PC-3 (cell line): ENCODE measurements at places on chromosomes 1 and 21. TPM values are rescaled to one million over a fixed set of nuclear protein-coding genes. Genes with fewer than 3 reads are reported as not detected.

DNA sequence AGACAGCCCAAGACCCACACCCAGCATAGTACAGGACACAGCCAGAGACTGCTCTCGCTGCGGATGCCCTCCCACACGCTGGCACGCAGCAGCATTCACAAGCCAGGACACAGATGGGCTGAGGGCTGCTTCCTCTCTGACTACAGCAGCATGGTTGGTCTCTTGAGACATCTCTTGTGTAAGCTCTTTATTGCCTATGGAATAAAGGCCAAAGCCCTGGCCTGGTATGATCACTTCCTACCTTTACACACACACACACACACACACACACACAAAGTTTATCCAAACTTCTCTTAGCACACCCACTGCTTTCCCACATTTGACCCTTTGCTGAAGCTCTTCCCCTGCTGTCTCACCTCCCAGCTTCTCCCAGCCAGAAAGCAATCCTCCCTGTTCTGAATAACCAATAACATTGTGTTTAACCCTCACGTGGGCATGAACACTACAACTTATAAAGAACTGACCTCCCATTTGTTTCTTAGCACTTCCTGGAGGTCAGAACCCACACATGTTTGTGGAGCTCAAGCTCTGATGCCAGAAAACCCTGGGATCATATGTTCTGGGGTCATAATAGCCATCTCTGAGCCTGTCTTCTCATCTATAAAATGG, 1.2 kb upstream of the LUZP1 start:
- DNase-seq: no peak

- peak; percentile 91 for DNase-seq
Measured at GRCh38 chr1:207847116-207847515, 63.8 kb downstream of the CD34 start.

DNA sequence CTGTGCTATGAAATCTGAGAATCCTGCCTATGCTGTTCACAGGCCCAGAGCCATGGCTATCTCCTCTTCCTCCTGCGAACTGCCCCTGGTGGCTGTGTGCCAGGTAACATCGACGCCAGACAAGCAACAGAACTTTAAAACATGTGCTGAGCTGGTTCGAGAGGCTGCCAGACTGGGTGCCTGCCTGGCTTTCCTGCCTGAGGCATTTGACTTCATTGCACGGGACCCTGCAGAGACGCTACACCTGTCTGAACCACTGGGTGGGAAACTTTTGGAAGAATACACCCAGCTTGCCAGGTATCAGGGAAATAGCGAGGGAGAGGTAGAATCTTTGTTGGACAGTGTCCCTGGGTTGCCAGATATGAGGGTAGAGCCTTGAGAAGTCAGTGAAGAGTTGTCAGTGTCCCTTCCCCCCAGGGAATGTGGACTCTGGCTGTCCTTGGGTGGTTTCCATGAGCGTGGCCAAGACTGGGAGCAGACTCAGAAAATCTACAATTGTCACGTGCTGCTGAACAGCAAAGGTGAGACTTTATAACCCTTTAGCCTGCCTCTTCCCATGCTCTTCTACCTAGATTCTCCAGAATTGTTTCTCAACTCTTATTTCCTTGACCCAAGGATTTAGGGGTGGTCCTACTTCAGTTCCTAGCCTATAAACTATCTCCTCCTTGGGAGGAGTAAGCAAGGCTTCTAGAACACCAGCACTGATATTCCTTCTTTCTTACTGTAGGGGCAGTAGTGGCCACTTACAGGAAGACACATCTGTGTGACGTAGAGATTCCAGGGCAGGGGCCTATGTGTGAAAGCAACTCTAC, 1.4 kb downstream of the NIT1 start:
- peak; percentile 76 for DNase-seq

- DNase-seq: peak; percentile 17
Measured at GRCh38 chr1:106063510-106063909, 993.0 kb upstream of the PRMT6 start.

- no peak for DNase-seq
Measured at GRCh38 chr1:23727362-23727811, 15.9 kb upstream of the ELOA start.

- DNase-seq: no peak
Measured at GRCh38 chr1:181714428-181714827, 231.1 kb downstream of the CACNA1E start.

DNA sequence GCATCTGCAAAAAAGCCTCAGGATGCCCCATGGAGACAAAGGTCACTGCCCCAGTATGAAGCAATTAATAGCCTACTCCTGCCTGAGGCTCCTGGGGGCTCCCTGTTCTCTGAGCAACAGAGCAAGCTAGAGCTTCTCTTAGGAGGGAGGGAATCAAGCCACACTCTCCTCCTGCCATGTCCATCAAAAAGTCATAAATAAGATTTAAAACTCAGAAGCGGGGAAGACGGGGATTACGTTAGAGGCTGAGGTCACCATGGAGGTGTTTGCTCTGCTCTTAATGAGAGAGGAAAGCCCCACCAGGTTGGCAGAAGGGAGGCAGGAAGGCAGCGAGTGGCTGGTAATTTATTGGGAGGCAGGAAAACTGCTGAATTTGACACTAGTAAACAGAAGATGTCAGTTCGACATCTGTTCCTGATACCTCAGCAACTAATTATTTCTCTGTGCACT, 98.4 kb upstream of the TNR start:
- no peak for DNase-seq

- no peak for DNase-seq
Measured at GRCh38 chr1:226553924-226554282, 5.3 kb downstream of the STUM start.

DNA sequence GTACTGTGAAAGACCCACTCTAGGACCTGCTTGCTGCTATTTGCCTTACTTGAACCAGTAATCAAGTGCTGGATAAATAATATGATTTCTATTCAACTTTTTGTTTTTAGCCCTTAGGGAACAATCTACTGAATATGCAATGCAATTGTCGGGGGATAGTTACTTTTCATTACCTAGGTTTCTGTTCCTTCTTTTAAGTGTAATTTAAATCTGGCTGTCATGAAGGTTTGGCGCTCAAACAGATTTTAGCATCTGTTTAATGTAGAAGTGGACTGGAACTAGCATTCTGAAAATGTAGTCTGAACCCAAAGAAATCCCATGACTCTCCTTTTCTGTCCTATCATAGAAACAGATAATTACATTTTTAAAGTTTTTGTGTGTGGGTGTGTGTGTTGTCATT, 4.8 kb downstream of the MGST3 start:
- DNase-seq: no peak

GRCh38 chr1:45543581-45544417, 6.8 kb upstream of the AKR1A1 start:
- DNase-seq: no peak

DNA sequence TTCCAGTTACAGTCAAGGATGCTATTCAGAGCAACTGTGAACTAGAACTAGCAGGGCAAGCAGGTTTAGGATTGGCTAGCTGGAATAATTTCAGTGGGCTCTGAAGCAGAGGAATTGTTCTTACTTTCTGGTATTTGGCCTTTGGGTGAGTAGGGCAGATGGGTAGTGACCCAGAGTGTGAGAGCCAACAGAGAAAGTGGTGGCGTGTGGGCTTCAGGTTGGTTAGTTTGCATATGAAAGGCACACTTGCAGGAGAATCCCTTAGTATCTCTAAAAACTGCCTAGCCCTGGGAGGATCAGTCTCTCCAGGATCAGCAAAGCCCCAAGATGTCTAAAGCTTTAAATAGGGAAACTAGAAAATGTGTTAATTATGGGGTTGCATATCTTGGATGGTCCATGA, 67.6 kb upstream of the LRRC8B start:
- no peak for DNase-seq

DNA sequence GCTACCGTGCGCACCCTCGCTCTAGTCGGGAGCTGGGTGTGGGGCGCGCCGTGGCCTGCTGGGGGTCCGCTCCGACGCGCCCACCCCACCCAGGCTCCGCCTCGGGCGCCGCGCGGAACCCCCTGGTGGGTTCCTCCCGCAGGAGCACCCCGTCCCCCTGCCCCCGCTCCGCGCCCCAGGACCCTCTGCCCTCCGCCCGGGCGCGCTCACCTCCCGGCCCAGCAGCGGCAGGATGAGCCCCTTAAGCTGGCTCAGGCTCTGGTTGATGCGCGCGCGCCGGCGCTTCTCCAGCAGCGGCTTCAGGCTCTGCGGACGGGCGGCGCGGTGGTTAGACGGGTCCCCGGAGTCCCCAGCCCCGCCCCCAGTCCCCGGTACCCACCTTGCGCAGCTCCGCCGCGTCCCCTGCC, 319 bp downstream of the HES2 start:
- no peak for DNase-seq

GRCh38 chr1:100535264-100535663, 2.7 kb upstream of the GPR88 start:
- no peak for DNase-seq

GRCh38 chr1:234602334-234603220, 7.4 kb downstream of the IRF2BP2 start:
- DNase-seq: peak; percentile 88

- DNase-seq: no peak
Measured at GRCh38 chr1:30469426-30469825, 254.0 kb downstream of the MATN1 start.

DNA sequence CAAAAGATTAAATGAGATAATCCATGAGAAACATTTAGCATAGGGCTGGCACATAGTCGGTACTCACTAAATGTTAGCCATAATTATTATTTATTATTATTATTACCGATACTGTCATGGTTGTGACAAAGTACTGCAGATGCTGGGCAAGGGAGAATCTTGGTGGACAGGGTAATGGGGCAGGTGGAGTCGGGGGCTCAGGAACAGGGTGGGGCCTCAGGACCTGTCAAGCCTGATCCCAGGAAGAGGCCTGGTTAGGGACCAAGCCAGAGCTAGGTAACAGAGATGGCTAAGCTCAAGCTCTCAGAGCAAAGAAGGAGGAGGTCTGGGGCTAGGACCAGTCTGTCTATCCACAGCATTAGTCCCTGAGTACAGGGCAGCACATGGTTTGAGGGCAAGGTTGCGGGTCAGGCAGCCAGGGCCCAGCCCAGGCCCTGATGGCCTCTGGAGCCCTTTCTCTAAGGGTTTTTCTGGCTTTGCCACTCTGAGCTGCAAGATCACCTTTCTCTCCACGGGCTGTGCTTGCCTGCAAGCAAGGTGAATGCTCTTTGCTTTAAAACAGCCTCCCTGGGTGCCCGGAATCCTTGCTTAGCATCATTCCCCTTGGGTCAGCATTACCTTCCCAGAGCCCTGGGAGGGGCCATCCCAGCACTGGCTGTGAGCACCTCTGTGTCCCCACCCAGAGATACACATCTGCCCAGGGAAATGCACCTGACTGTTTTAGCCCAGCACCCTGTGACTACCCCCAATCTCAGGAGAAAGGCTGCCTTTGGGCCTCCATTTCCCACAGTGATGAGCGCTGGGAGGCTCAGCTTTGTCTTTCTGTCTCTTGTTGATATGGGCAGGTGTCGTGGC, 572.0 kb downstream of the PTPRU start:
- no peak for DNase-seq

DNA sequence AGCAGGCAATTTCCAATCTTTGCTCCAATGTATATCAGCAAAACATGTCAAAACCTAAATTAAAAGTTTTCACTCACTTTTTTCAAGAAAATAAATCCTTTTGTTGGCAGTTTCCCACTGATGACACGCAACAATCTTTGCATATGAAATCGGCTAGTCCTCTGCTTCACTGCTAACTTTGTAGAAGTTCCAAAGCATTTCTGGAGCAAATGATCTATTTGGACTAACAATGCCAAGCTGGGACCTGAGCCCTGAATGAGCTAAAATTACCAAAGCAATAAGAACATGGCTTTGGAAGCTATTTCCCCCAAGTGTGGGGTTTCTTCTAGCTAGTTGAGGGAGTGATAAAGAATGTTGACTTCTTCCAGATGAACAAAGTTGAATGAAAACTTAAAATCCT, 5.1 kb downstream of the BEND5 start:
- DNase-seq: no peak

- DNase-seq: no peak
Measured at GRCh38 chr1:182709225-182709764, 24.9 kb upstream of the RGS8 start.

DNA sequence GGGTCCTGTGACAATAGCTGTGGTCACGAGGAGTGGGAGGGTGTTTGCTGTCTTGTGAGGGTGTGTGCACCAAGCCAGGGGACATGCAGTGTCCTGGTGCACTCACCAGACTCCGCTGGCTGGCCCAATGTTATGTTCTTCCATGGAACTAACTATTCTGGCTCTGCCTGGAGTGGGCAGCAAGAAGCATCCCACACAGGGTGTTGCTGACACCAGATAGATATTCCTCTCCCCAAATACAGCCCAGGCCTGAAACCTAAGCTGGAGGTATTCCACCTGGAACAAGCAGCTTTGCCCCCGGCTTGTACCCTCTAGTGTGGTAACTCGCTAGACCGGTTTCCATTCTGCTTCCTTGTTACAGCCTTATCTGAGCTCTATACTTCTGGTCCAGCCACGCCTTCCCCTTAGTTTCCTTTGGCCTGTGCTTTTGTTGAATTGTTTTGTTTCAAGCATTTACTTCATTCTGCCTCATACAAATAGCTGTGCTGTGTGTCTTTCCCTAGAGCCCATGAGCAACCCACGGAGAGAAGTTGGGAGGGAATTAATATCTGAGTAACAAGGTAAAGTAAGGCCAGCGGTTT, 14.7 kb upstream of the LY9 start:
- peak; percentile 74 for DNase-seq

Gene SPRR2G
- not detected in 2 replicates for total RNA-seq

Gene CTTNBP2NL
- total RNA-seq: 3.7 and 9.8 TPM in 2 replicates

Gene NPL
- not detected in 2 replicates for total RNA-seq

Gene MASP2
- total RNA-seq: 0.26 and 0.92 TPM in 2 replicates
